ENCODE measurements at places on chromosomes 2 and 18.

- peak; percentile 9 for DNase-seq
These were observed 1.1 kb downstream of the TMEM18 start for GRCh38 chr2:675982-676646.

DNA sequence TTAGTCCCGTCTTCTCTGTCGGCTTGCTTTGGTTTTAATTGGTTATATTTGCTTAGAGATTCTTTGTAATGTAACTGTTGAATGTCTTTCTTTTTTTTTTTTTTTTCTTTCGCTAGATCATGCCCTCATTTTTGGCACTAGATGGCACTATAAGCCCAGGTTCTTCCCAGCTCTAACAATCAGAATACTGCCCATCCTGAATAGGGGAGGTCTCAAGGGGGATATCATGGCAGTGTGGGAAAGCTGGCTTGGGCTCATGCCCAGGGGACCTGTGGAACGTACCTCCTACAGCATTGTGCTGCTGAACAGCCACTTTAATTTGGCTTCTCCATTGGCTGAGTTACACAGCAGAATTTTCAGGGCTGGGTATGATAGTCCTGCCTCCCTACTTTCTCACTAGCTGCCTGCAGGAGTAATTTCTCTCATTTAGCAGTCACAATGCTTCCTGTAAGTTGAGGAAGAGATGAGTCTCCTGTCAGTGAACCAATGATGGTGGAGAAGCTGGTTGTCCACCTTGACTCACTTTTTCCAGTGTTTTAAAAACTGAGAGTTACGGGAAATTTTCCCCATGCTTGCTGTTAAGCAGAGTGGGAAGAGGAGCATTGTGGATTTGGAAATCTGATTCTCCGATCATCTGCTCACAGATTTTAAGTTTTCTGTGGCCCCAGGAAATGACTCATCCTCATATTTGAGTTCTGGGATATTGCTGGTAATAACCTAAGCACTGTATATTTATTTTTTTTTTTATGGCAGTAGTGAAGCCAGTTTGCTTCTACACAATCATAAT, 47.2 kb downstream of the RAD51AP2 start:
- DNase-seq, result peak; percentile 3

- no peak for DNase-seq
These were observed 321.9 kb upstream of the PKDCC start for GRCh38 chr2:41725901-41726300.

GRCh38 chr18:64271246-64271645, 122.4 kb upstream of the LINC00305 start:
- DNase-seq, result no peak

- no peak for DNase-seq
These were observed 248.4 kb downstream of the FHOD3 start for GRCh38 chr18:36545821-36546427.

- no peak for DNase-seq
These were observed 69.9 kb upstream of the HS6ST1 start for GRCh38 chr2:128388499-128388941.

DNA sequence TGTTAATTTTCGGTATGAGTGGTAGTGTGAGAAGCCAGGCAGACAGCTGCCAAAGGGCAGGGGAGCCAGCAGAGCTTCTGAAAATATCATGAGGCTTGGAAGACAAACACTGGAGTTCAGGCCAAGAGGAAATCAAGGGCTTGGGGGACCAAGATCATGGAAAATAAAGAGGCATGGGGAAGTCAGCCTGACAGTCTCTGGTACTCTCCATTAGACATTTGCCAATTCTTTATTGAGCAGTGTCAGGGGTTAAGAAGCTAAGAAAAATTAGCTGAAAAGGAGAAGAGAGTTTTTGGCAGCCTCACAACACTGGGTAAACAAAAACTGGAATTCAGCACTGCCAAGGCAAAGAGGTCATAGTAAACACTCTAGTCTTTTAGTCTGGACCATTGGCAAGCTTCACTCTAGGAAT, 612.7 kb downstream of the EPHA4 start:
- DNase-seq, result no peak

- peak; percentile 62 for DNase-seq
These were observed 19.8 kb upstream of the NT5DC4 start for GRCh38 chr2:112701052-112701451.

GRCh38 chr2:7567646-7568045, 650.4 kb downstream of the RNF144A start:
- DNase-seq, result no peak

GRCh38 chr2:10764096-10764785, 42.8 kb downstream of the ATP6V1C2 start:
- no peak for DNase-seq

GRCh38 chr2:38115216-38116032, 39.5 kb upstream of the CYP1B1 start:
- peak; percentile 78 for DNase-seq

DNA sequence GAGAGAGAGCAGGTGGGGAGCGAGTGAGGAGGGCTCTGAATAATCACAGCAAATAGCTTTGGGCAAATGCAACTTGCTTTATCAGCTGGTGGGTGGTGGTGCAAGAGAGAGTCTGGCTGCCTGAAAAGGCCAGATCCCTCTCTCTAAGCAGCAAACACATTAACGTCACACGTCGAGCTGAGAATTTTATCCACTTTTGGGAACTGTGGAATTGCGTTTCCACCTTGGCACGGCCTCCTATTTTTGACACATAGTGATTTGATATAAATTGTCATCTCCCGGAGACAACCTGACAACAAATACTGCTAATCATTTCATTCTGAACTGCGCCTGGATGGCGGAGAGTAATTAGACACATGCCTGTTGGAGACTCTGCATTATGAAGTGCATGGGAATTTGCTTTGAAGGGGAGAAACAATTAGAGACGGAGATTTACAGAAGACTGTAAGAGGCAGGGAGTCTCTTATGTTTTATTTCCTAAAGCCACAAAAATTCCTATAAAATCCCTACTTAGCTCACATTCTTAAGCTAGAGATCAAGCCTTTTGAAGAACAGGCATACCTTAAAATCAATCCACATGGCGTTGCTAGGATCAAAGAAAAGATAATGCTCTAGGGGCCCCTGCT, 634.1 kb downstream of the TDRD15 start:
- DNase-seq, result no peak

DNA sequence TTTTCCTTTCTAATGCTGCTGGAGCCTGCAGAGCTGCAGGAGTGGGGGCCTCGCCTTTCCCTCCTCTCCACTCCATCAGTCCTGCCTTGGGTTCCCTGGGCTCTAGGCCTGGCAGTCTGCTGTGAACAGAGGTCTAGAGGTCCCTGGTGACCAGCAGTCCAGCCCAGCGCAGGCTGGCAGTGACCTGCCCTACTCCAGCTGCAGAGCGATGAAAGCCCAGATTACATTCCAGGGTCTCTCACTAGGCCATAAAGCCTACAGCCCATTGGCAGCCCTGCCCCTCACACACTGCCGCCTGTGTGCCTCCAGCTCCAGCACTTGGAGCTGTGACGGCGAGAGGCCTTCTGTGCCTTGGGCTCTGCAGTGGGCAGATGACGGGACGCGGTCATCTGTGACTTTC, 14.8 kb upstream of the MAL start:
- DNase-seq, result no peak

GRCh38 chr18:32803568-32803967, 30.7 kb upstream of the KLHL14 start:
- DNase-seq, result no peak

DNA sequence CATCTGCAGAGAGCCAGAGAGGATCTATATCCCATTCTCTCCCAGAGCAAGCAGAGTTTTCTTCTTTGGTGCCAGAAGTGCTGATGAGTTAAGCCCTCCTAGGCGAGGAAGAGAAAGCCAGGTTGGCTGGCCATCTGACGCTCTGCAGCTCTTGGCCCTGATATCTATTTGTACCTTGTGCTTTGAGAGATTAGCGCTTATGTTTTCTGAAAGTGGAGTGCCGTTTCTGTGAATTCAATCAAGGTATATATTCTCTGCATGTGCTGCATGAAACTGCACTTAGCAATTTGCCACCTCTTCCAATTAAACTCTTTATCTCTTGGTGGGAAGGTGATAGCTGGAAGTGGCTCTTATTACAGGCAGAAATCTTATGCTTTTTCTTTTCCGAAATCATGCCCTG, 177.5 kb downstream of the LPIN1 start:
- DNase-seq, result no peak

DNA sequence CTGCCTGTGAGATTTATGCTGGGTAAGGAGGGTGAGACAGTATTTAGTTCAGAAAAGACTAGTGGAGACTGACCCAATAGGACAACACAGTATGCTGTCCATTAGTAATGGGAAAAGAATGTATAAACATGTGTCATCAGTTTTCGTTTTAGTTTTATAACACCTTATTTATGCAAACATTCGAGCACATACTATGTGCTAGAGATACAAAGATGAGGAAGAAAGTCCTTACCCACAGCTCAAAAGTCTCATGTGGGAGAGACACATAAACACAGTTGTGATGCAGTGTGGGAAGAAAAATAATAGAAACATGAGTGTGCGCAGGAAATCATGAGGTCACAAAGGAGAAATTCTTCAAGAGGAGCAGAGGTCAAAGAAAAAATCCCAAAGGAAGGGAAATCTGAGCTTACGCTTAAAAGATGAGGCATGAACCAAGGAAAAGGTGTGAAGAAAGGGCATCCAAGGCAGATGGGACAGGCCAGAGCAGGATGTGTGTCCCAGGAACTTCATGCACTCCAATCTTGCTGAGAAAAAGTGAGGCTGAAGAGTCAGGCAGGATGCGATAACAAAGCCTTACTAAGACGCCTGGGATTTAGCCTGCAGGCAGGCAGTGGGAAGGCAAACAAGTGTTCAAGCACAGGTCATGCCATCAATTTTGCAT, 8.1 kb downstream of the METTL21A start:
- DNase-seq, result no peak

DNA sequence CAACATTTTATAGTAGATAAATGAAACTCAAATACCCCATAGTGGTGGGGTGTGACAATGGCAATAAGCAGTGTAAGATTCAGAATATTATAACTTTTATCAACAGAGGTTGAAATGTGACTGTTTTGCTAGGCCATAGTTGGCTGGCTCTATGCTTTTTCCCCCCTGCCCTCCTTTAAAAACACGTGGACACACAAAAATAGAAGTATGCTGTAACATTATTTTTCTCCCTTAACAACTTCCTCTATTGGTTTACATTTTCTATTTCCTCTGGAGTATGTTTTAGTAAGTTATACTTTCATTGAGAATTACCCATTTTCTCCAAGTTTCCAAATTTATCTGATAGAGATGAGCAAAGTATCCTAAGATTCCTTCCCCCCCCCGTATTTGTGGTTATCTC, 31.1 kb downstream of the NDUFAF7 start:
- no peak for DNase-seq

- no peak for DNase-seq
These were observed 101.7 kb downstream of the CABLES1 start for GRCh38 chr18:23236876-23237468.

DNA sequence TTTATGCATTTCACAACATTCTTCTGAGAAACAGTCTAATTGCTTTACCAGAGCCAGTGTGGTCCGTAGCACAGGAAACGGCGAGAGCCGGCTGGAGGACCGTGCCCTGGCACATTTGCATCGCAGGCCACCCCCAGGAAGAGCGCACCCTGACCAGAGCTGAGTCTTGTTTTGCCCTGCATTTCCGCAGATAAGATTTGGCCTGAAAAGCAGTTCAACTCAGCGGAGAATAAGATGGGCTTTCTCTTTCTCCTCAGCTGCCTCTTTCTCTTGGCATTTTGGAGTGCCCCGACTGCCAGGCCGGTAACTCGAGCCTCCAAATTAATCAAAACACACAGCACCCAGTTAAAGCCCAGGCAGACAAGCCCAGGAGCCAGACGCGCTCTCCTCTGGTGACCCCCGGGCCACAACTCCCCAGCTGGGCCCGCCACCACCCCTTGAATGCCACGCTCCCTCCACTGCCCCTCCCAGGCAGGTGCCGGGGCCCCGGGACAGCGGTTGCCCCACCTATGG, 464 bp downstream of the COL4A4 start:
- no peak for DNase-seq

DNA sequence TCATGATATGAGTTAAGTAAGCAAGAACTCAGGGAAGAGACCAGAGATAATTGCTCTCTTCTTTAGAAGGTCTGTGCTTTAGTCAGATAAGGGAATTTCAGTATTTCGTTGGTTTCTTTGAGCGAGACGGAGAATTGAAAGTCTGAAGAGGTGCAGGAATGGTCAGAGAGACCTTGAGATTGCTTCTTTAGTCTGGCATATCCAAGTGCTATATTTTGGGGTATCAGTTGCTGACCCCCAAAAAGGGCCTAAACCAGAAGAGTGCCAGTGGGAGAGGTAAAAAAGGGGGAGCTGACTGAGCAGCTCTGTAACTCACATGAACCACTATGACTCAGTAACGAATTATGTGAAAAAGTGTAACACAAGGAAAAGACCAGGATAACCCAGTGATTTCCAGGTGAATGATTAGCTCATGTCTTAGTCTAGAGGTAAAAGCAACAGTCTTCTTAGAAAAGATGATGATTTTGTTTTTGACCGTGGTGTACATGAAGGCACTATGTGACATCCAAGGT, 932.9 kb downstream of the TDRD15 start:
- no peak for DNase-seq

- DNase-seq, result no peak
These were observed 475.1 kb downstream of the TNS1 start for GRCh38 chr2:217527590-217528202.

DNA sequence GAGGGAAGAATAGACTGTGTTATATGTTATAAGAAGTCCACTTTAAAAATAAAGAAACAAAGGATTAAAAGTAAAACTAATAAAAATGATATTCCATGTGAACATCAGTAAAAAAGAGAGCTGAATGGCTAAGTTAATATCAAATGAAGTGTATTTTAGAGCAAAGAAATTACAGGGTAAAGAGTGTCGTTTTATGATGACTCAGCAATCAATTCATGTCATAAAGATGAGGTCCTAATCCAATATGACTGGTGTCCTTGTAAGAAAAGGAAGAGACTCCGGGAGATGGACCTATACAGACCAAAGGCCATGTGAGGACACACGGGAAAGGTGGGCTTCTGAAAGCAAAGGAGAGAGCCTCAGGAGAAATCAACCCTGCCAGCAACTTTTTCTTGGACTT, 615.5 kb upstream of the KLHL29 start:
- no peak for DNase-seq

- peak; percentile 47 for DNase-seq
These were observed 24.8 kb downstream of the NCOA1 start for GRCh38 chr2:24515831-24516230.

DNA sequence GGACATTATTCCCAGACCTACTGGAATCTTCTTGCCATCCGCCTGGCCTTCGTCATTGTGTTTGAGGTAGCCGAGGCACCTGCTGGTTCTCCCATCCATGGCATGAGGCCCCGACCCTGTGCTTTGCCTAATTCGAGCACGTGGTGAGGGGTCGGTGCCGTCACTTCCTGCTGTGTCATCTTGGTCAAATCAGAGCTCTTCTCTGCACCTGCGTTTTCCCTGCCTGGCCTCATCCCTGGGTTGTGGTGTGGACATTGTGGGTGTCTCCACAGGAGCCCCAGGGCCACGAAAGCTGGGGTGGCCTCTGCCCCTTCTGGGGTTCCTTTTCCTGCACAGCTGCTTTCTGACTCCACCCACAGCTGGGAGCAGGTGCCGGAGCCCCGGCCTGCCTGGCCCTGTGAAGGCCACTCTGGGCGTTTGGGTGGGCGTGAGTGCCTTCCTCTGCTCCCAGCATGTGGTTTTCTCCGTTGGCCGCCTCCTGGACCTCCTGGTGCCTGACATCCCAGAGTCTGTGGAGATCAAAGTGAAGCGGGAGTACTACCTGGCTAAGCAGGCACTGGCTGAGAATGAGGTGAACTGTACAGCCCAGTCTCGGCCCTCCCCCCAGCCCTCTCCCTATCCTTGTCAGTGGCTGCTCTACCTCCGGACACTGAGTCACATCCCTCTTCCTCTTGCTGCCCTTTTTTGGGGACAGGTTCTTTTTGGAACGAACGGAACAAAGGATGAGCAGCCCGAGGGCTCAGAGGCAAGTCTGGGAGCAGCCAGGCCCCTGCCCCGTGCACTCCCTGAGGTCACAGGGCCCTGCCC, 34.9 kb downstream of the ANO7 start:
- DNase-seq, result no peak

GRCh38 chr2:46769809-46770208, 145.8 kb downstream of the MCFD2 start:
- no peak for DNase-seq
